Upper lobe of left lung (tissue), 6 donors: ENCODE measurements at places on chromosomes 13 and 19. TPM values are rescaled to one million over a fixed set of nuclear protein-coding genes. Genes with fewer than 3 reads are reported as not detected.

The CACNG8 gene
- total RNA-seq: 0.09 TPM

The KLK14 gene
- 2.0 TPM for total RNA-seq

The KCTD12 gene
- total RNA-seq: 61.5 TPM

The SLITRK6 gene
- 12.4 TPM for total RNA-seq

The KL gene
- 4.7 TPM for total RNA-seq

The IGLON5 gene
- total RNA-seq: 0.10 TPM

The NXNL1 gene
- not detected for total RNA-seq

The KLK15 gene
- total RNA-seq: not detected

The C5AR2 gene
- total RNA-seq: 12.6 TPM

The ZNF135 gene
- total RNA-seq: 1.7 TPM

The DACH1 gene
- 10.5 TPM for total RNA-seq

The CACNG6 gene
- 1.5 TPM for total RNA-seq

The PSG11 gene
- not detected for total RNA-seq

The RNF126 gene
- total RNA-seq: 36.7 TPM

The SKA3 gene
- 1.0 TPM for total RNA-seq

The IL17D gene
- total RNA-seq: 1.0 TPM

The GRIN2D gene
- 0.15 TPM for total RNA-seq

The IRS2 gene
- total RNA-seq: 67.9 TPM

The SLC25A41 gene
- total RNA-seq: not detected

The RGS9BP gene
- total RNA-seq: 7.3 TPM

The NKG7 gene
- total RNA-seq: 9.9 TPM

The ATG4D gene
- total RNA-seq: 29.4 TPM

The MTUS2 gene
- 0.11 TPM for total RNA-seq

The WDR88 gene
- not detected for total RNA-seq

The SGCG gene
- total RNA-seq: 1.7 TPM

The KCTD15 gene
- 66.0 TPM for total RNA-seq
